ENCODE measurements at places on chromosomes 5 and 9. TPM values are rescaled to one million over a fixed set of nuclear protein-coding genes. Genes with fewer than 3 reads are reported as not detected.

The GAPT gene
- total RNA-seq: not detected

The PCDHA12 gene
- total RNA-seq: 0.33 TPM

The NOTCH1 gene
- 34.2 TPM for total RNA-seq

The CENPH gene
- 3.2 TPM for total RNA-seq

The VCP gene
- total RNA-seq: 381 TPM

The FRMPD1 gene
- total RNA-seq: not detected

The CARTPT gene
- total RNA-seq: not detected

The LURAP1L gene
- total RNA-seq: 25.4 TPM

The TSSK1B gene
- total RNA-seq: 0.46 TPM

The SLC6A19 gene
- total RNA-seq: not detected

The MRPS2 gene
- total RNA-seq: 13.8 TPM

The SCGB3A2 gene
- not detected for total RNA-seq

The BTNL8 gene
- not detected for total RNA-seq

The SVEP1 gene
- total RNA-seq: 71.7 TPM

The KLF9 gene
- 29.6 TPM for total RNA-seq

The NDUFS4 gene
- 76.0 TPM for total RNA-seq

The MARCHF3 gene
- total RNA-seq: 19.9 TPM

The HAVCR2 gene
- total RNA-seq: 0.33 TPM

The MYORG gene
- 2.2 TPM for total RNA-seq

The CD72 gene
- total RNA-seq: 0.78 TPM

Data from smooth muscle cell of the pulmonary artery (primary cell).